Fibroblast of upper back skin (primary cell): ENCODE measurements at places on chromosomes 11 and 22.
A peak's percentile ranks its signal among the peaks of the same experiment; 100 is the strongest.

DNA sequence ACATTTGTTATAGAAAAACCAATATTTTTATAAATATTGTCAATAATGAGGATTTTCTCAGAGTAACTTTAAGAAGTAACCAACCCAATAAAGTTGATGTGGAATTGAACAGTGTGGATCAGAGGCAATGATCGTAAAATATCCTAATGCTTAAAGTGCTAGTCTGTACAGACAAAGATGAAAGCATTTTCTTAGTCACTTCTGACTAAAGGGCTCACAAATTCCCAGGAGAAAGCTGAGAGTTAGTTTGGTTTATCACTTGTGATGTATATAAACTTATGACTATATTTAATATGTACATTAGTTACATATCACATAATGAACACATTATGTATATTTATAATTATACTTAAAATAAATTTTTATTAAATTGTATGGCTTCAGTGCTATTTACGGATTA is 25.4 kb upstream of the DDI1 start:
- peak; percentile 35 for DNase-seq

GRCh38 chr22:39184586-39185577 is 32.4 kb upstream of the CBX7 start:
- DNase-seq = no peak

GRCh38 chr11:78698612-78699011 is 123.9 kb upstream of the NARS2 start:
- peak; percentile 72 for DNase-seq

DNA sequence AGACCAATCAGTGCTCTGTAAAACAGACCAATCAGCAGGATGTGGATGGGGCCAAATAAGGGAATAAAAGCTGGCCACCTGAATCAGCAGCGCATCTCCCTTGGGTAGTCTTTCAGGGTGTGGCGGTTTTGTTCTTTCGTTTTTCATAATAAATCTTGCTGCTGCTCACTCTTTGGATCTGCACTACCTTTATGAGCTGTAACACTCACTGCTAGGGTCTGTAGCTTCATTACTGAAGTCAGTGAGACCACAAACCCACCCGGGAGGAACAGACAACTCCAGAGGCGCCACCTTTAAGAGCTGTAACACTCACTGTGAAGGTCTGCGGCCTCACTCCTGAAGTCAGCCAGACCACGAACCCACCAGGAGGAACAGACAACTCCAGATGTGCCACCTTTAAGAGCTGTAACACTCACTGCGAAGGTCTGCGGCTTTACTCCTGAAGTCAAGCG is 175.5 kb upstream of the PDGFD start:
- no peak for DNase-seq

DNA sequence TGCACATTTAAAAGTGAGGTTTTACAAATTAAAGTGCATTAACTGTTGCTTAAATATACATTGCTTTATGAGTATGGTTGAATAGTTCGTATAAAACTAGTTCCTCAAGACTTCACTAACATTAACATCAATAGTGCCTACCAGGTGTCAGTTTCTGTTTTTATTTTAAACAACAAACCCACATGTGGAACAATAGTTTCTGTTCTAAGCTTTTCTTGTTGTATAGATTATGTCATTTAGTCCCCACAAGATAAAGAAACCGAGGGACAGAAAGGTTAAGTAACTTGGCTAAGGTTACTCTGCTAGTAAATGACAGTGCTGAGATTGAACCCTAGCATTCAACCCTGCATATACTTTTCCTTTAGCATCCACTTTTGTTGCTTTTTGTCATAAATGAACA is 41.4 kb upstream of the ST14 start:
- no peak for DNase-seq

GRCh38 chr22:39665661-39666431 is 95.3 kb downstream of the CACNA1I start:
- no peak for DNase-seq

DNA sequence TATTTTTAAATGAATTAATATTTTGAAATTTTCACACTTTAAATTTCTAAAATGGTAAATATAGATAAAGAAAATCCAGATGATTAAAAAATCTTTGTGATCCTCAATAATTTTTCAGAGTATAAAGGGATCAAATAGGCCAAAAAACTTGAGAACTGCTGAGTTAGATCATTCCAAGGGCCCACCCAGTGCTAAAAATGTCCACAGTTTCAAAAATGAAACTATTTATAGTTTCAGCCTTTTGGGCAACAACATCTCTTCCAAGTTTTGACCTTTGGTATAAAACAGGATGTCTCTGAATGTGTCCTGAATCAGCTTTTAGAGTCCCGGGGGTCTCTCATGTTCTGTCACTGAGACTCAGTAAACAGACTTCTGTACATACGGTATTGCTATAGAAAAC is 20.9 kb upstream of the BAIAP2L2 start:
- DNase-seq = no peak

DNA sequence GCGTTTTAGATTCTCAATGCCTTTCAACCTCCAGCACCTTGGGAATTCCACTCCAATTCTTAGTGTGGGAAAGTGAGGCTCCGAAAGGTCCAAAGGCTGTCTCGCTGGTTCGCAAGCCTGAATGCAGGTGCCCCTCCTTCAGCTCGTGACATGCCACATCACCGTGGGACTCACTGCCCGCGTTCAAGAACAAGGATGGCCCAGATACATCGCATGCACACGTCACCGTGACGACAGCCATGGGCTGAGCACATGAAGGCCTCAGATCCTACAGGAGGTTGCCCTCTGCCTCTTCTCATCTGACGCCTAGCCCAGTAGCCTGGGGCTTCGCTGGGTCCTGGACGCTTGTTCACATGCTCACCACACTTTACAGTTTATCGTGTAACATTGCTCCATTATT is 4.4 kb upstream of the LINC01488 start:
- no peak for DNase-seq

GRCh38 chr11:8913961-8914660 is 3.1 kb downstream of the AKIP1 start:
- peak; percentile 47 for DNase-seq

DNA sequence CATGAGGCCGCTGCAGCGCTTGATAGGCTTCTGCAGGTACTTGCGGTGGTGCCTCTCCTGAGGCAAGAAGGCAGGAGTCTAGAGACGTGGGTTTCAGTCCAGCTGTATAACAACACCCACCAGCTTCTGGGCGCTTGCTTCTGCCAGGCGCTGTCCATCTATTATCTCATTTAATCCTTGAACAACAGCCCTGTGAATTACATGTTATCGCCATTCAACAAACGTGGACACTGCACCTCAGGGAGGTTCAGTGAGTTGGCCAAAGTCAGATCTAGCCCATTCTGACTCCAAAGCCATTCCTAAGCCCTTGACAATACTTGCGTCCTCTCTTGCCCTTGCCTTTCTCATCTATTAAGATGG is 436 bp upstream of the FAM181B start:
- no peak for DNase-seq
